ENCODE measurements at places on chromosomes 4 and X.
A peak's percentile ranks its signal among the peaks of the same experiment; 100 is the strongest.

GRCh38 chr4:125704726-125705125 is 390.0 kb downstream of the FAT4 start:
- DNase-seq, result peak; percentile 56

DNA sequence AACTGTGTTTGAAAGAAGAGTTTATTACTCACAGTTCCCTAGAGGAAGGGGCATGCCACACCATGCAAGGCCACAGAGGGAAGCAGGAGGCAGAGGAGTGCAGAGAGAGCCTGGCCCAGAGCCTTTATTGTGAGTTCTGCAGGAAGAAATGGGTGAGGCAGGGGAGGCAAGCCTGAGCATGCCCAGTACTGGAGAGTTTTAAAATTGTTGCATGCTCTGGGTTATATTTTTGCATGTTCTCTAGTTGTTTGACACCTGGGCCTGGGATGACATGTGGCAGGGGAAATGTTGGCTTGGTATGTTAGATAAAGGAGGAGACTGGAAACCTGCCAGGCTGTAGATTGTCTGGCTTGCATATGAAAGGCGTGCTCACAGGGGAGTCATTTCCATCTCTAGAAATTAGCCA is 19.7 kb upstream of the CRMP1 start:
- no peak for DNase-seq

GRCh38 chr4:149933883-149934282 is 118.2 kb upstream of the IQCM start:
- DNase-seq, result peak; percentile 10

DNA sequence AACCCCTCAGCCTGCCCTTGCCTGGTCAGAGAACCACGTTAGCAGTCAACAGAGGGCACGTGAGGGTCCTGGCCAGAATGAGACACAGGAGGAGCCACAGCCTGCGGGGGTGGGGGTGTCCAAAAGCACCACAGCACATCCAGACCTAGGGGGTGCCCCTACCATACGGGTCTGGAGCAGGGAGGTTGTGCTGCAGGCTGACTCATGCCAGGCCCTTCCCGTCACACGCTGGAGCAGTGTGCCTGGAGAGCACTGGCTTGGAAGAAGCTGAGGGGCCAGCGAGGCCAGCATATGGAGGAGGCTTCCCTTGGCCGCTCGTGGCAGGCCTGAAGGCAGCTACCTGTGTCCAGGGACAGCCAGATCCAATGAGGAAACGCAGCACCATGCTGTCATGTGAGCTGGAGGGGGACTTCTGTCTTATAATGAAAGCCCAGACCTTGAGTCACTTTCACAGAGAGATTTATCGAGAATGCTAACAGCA is 1.5 kb upstream of the IRAK1 start:
- peak; percentile 31 for DNase-seq

- peak; percentile 22 for DNase-seq
These were observed 843.4 kb downstream of the FSTL5 start for GRCh38 chr4:161320377-161320776.

DNA sequence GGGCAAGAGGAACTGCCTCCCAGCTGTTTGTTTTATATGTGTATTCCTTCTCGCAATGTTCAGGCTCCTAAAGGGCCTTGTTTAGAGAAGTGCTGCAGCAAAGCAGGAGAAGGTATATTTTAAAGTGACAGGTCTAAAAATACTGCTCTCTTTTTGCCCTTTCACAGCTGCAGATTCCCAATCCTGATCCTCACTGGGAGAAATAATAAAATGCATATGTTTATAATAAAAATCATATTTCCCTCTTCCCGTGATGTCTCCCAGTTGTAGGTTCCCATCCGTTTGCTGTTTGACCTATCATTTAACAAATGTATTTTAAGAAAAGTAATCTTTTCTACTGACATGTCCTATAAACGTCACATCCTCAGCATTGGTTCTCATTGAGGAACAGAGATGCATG is 62.7 kb upstream of the GPC4 start:
- DNase-seq, result peak; percentile 17

GRCh38 chrX:123504630-123505270 is 228.1 kb downstream of the THOC2 start:
- no peak for DNase-seq

DNA sequence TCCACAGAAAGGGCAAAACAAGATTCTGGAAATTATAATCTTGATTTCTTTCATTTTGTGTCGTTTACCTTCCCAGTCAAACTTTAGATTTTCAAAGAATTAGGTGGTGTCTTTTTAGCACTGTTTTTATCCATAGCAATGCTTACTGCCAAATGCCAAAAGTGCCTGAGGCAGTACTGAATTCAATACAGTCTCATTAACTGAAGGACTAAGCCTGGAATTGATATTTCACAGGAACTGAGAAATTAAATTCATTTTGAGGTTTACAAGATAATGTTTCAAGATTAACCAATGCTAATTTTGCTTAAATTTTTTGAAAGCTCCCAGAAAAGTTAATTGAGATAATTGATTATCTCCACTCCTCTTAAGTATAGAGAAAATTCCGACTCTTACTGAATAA is 68.8 kb upstream of the ARHGAP24 start:
- no peak for DNase-seq

- peak; percentile 0 for DNase-seq
These were observed 158.4 kb downstream of the TENT5D start for GRCh38 chrX:80578517-80579105.

DNA sequence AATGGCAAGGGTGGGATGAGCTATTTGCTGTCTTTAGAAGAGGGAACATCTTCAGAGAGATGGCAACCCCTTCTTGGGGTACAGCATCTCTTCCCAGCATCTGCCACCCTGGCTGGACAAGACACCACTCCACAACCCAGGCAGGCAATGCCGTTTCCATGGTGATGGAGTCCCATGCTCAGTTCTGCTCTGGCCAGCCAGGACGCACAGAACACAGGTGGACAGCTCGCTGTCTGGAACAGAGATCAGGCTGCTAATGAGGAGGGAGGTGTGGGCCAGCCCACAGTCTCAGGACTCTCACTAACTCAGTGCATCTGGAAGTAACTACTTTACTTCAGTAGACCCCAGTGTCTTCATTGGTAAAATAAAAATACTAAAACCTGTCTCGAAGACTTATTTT is 321.0 kb upstream of the CPEB2 start:
- no peak for DNase-seq

GRCh38 chrX:97481228-97481627 is 597.5 kb downstream of the RPA4 start:
- no peak for DNase-seq

- peak; percentile 95 for DNase-seq
These were observed 267.8 kb upstream of the ANKRD50 start for GRCh38 chr4:124980276-124980752.

DNA sequence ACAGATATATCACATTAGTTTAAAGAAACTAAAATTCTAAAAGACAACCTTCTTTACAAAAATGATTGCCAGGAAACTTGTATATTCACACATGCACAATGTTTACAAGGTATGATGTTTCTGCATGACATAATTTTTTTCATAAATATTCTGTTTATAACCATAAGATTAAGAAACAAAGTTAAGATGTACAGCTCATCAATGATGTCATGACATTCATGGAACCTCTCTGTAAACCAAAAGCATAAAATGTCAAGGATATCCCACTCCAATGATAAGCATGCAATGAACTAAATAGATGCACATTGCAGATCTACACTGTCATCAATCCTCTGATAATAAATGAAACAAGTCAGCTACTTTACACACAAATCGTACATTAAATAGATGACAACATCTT is 136.0 kb downstream of the MAB21L2 start:
- no peak for DNase-seq

- DNase-seq, result no peak
These were observed 37.1 kb upstream of the SLC7A11 start for GRCh38 chr4:138279286-138279685.

DNA sequence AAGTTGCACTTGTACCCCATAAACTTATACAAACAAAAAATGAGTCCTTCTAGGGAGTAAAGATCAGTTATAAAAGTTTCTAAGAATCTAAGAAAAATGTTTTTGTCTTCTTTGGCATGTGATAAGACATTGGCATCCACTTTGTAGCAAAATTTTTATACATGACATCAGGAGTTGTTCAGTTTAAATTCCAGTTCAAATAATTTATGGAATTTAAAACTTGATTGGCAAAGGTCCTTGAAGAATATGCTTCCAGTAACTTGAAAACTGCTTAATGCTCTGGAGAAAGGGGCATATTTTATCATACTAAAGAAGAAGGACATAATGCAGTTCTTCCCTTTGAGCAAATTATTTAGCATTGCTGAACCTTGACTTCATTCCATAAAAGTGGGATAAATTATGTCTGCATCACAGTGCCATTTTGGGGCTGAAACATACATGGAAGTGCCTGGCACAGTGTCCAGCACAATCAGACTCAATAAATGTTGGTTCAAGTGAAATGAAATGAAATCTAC is 163.3 kb upstream of the IL15 start:
- peak; percentile 36 for DNase-seq

DNA sequence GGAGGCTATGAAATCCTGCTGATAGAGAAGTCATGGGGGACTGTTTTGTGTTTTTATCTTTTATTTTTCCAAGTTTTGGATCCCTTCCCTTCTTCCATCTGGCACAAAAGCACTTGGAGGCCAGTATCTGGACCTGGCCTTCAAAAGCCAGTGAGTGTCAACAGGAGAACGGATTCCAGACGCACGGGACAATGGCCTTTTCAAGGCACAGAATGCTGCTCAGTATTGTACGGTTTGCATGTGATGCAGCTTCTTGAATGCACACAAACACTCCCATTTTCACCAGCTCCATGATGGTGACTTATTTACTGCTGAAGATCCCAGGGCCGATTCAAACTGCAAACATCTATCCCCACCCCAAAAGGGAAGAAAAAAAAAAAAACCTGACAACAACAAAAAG is 145.4 kb downstream of the CPEB2 start:
- no peak for DNase-seq

DNA sequence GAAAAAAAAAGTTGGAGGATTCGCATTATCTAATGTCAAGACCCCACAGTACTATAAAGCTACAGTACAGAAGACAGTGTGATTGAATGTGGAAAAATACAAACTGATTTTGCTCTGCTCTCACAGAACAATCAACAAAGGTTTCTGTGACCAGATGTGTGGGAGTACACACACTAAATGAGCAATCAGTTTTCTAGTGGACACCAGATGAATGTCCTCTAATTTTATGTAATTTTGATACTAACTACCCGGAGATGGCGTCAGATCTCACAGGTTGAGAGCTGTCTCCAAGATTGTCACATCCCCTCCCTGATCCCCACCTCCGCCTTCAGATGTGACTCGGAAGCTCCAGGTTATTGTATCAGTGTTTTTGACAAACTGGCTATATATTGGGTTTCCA is 81.9 kb upstream of the HUWE1 start:
- no peak for DNase-seq

DNA sequence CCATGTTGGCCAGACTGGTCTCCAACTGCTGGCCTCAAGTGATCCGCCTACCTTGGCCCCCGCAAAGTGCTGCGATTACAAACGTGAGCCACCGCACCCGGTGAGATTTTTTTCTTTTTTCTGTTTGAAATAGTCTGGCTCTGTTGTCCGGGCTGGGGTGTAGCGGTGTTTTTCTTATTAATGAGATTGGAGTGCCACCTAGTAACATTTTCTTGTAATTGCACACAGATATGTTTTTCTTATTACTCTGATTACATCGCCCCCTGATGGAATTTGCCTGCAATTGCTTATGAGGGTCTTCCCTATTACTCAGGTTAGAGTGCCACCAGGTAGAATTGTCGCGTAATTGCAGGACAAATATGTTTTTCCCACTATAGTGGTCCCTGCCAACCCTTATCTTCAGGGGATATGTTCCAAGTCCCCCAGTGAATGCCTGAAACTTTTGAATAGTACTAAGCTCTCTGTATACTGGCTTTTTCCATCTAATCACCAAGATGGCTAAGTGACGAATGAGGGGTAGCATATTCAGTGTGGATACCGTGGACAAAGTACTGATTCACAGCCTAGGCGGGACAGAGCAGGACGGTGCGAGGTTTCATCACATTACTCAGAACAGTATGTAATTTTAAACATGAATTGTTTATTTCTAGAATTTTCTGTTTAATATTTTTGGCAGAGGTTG is 8.6 kb upstream of the PDHA1 start:
- peak; percentile 6 for DNase-seq

DNA sequence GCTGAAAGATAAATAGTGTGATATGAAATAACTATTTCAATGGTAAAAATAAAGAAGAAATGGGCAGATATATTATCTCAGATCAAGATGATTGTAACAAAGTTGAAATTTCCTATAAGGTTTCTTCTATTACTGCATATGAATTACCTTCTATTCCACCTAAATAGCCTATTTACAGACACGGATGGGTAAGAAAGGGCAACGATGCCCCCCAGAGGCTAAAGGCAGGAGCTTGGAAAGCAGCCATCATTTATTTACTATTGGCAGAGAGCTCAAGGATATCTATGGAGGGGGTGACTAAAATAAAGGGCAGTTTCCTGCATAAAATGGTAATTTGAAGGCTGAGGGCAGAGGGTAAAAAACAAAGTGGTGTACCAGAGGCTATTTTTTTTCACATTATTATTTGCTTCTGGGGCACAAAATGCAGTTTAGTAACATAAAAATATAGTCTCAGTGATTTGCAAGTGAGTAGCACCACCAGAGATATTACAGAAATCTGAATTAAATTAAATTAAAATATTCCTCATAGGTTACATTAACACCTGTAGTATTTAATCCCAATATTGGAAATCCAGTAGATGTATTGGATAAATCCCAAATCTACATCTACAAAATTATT is 123.1 kb downstream of the BTC start:
- peak; percentile 68 for DNase-seq

- no peak for DNase-seq
These were observed 62.7 kb downstream of the TRIM2 start for GRCh38 chr4:153266988-153267387.

DNA sequence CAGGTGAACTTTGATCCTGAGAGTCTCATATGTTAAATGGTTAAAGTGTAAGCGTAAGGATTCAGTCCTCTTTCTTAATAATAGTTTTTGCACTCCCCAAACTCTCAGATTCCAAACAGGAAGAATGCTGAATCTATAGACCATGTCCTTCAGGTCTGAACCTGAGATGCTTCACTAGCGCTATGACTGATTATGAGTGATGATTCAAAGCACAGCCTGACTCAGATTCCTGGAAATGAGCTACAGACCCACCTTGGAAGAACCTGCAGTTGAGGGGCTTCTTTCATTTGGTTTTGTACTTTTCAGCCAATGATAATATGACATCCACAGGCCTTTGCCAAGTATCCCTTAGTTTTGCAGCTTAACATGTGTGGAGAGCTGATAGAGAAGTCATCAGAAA is 1.4 kb downstream of the EDNRA start:
- peak; percentile 23 for DNase-seq

DNA sequence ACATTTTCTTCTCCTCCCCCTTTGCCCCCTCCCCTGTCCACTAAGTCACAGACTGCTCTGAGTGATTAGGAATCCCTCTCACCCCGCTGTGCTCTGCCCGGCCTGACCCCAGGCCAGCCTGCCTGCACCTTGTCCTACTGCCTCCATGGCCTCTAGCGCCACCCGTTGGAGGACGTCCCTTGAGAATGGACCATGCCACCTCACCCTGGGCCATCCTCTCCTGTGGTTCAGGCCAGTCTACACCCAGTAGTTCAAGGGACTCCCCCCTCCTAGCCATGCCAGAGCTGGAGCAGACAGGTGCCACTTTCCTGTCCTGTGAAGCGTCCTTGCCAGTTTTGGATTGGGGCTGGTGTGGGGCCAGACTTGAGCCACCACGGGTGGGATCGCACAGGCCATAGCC is 9.7 kb upstream of the IRAK1 start:
- no peak for DNase-seq

- DNase-seq, result peak; percentile 69
These were observed 199.3 kb downstream of the TMA16 start for GRCh38 chr4:163693776-163694175.

- peak; percentile 84 for DNase-seq
These were observed 122.5 kb downstream of the PTTG2 start for GRCh38 chr4:38082424-38083385.

GRCh38 chr4:102693861-102694260 is 66.9 kb downstream of the MANBA start:
- DNase-seq, result no peak

Measured in fibroblast of upper back skin (primary cell).